ENCODE measurements at places on chromosomes 2 and 18. TPM values are rescaled to one million over a fixed set of nuclear protein-coding genes. Genes with fewer than 3 reads are reported as not detected.

Gene HMSD
- 11.4 TPM for total RNA-seq

- DNase-seq, result no peak
Measured at GRCh38 chr2:46547223-46548102, 68.1 kb downstream of the TMEM247 start.

Gene EVA1A
- total RNA-seq, result not detected

DNA sequence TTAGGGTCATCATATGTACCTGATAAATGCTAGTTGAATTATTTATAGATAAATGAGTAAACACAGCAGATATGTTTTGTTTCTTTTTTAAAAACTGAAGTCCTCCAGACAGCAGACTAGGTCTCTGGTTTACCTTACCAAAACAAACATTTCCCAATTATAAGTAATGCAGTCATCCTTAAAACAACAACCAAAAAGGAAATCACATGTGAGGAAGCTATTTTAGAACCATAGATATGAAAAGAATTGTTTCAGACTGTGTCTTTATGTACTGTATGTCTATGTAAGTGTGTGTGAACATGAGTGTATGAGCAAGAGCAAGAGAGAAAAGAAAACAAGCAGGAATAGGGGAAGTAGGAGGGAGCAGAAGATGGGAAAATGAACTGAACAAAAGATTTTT is 441.0 kb downstream of the CPS1 start:
- DNase-seq, result no peak

Gene RETSAT
- total RNA-seq, result 33.4 TPM

- DNase-seq, result no peak
Measured at GRCh38 chr2:20672201-20672951, 5.4 kb downstream of the GDF7 start.

Gene NOSTRIN
- total RNA-seq, result not detected

GRCh38 chr18:8788503-8789429 is 83.4 kb downstream of the MTCL1 start:
- no peak for DNase-seq

DNA sequence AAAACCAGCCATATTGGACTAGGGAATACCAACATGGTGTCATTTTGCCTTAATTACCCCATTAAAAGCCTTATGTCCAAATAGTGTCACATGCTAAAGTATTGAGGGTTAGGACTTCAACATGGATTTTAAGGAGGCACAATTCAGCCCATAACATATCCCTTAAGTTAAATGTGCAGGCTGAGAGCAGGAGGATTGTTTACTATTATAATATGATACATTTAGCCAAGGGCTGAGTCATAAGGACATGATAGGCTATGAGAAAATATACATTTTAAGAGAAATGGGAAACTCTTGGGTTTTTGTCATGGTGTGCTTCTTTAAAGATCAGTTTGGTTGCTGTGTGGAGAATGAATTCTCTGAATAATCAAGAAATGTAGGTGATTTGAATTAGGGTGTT is 136.8 kb downstream of the RDH14 start:
- no peak for DNase-seq

GRCh38 chr18:10032331-10033015 is 118.7 kb downstream of the VAPA start:
- DNase-seq, result no peak

DNA sequence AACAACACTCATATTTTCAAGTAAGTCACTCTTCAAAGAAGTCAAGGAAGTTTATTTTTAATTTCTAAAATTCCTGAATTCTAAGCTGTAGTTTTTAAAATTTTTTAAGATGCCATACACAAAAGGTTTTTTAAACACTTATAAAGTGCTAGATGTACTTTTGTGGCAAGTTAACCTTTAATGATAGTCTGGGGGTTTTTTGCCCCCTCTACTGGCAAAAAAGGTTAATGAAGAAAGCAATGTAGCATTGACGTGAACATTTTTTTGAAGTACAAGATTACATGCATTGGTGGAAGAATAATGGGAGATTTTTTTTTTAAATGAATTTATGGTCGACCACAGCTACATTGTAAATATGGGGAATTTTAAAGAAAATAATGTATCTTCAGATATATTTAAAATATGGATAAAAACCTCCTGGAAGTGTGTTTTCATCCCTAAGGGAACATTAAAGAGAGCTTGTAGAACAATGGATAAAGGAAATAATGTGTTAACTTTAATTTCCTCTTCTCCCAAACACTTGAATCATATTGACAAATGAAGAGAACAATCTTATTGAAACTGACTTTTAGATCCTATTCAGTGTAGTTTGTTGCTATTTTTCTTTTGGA is 12.6 kb downstream of the ITPRID2 start:
- no peak for DNase-seq

- no peak for DNase-seq
Measured at GRCh38 chr18:76604935-76605240, 109.8 kb upstream of the ZNF516 start.

Gene IL37
- not detected for total RNA-seq

GRCh38 chr18:69528435-69528834 is 127.7 kb downstream of the DOK6 start:
- no peak for DNase-seq

- no peak for DNase-seq
Measured at GRCh38 chr18:35683021-35683420, 101.5 kb downstream of the GALNT1 start.

DNA sequence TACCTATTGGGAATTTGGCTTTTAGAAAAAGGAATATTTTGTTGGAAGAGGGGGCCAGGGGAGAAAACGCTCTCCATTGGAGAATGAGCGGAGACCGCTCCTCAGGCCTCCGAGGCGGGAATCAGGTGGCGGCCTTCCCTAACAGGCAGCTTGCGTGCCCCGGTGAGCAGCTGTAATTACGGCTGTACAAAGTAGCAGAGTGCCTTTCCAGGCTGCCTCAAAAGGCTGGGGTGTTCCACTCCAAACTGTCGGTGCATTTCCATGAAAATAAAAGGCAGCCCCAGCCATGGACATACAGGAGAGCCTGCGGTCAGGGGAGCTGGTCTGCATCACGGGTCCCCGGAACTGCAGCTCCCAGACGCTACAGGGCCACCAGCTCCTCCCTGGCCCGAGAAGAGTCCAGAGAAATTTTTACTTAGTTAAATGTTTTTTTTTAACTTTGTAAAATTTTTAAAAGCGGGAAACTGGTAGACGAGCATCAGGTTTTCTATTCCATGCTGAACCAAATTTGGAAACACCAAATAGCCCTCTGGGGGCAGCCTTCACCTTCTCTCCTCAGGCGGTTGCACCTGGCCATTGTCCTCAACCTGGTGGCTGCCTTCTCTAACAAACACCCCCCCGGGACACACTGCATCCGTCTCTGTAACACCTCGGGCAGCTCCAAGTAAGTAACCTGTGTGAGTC is 209.3 kb upstream of the SALL3 start:
- DNase-seq, result no peak

DNA sequence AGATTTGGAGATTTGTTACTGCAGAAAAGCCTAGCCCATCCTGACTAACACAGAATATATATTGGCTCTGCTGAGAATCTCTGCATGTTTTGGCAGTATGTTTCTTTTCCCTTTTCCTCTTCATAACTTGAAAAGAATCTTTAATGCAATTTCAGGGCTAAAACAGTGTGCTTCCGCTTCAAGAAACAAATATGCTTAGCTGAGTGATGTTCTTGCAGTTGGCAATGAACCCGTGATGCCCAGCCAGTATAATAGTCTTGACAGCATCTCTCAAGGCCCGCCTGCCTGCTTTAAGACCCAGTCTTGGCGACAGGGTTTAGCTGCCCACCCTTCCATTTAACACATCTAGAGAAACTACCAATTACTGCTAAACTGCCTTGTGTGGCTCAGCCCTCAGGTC is 184.5 kb downstream of the INO80D start:
- DNase-seq, result no peak

Gene POTEI
- not detected for total RNA-seq

DNA sequence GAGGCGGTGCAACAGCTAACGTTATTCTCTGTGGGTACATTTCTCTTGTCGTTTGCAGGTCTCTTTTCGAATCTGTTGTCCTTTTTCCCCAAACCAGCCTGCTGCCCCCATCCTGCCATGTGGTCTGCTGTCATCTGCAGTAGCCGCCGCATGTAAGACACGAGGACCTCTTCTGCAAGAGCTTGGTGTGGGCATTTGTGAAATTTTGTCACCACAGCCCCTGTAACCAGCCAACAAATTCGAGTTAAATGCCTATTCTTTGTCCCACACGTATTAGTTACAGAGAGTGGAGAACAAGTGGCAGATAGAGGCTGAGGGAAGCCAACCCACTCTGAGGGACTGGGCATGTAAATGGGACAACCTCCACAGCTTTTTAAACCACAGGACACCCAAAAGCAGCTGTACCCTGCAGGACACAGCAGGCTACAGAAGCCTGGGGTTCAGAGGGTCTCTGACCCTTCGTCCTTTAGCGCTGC is 35.0 kb downstream of the ITGA6 start:
- DNase-seq, result peak; percentile 56

Gene MSGN1
- not detected for total RNA-seq

GRCh38 chr2:237045449-237045848 is 40.2 kb upstream of the COPS8 start:
- DNase-seq, result no peak

DNA sequence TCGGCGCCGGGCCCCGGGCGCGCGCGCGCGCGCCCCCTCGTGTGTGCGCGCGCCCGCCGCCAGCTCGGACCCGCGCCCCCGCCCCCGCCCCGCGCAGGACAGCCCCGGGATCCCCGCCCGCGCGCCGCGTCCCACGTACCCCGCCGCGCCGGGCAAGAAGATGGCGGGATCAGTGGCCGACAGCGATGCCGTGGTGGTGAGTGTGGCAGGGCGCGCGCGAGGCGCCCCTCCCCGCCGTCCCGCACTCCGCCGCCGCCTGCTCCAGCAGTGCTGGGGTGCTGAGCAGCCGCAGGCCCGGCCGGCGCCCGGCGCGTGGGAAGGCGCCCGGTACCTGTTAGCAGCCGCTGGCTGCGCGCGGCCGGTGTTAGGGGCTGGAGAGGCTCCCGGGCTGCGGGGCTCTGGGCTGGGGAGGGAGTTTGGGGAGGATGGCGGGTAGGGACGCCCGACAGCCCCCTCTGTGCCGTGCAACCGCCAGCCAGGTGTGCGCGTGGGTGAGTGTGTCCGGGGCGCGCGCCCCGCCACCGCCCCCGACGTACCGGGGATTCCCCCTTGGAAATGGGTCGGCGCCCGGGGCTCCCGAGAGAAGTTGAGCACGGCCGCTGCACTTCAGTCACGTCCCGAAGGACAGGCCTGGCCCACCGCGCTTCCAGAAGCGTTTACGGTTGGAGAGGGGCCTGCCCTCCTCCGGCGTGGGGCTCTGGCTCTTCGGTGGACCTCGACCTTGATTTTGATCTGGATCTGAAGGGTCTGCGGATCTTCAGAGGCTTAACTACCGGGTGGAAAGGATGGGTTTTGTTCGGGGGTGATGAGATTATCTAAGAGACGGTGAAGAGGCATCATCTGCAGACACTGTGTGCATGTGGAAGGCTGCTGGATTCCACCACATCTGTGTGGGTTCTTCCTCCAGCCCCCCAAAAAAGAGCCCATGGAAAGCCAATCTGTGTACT is 697 bp downstream of the LGALSL start:
- DNase-seq, result peak; percentile 46

DNA sequence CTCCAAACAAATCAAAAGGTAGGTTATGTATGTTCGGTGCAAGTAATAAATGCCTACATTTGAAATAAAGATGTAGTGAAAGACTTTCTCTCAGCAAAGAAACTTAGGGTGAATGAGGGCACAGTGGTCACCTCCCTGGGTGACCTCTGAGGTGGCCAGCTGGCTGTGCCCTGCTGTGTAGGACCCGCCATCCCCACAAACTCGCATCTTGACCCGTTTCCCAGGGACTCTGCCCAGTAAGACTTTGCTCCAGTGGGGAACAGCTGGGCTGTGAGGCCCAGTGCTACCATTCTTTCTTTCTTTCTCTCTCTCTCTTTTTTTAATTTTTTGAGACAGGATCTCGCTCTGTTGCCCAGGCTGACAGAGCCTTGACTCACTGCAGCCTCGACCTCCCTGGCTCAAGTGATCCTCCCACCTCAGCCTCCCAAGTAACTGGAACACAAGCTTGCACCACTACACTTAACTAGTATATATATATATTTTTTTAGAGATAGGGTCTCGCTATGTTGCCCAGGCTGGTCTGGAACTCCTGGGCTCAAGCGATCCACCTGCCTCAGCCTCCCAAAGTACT is 8.2 kb upstream of the GAREM2 start:
- DNase-seq, result no peak

Gene CFLAR
- 291 TPM for total RNA-seq

- no peak for DNase-seq
Measured at GRCh38 chr2:12196495-12196894, 450.1 kb downstream of the LPIN1 start.

DNA sequence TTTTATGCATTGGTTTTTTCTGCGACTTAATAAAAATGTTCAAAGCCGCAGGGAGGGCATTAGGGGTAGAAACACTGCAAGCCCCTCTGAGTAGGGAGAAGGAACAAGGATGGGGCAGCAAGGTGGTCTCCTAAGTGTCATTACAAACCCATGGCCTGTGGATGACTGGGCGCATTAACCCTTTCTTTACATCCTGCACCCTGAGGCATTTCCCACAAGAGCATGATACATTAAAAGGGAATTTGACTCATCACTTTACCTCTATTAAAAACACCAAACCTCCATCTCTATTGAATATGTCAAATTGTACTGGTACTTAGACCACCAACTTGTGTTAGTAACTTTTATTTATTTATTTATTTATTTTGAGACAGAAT is 112.5 kb downstream of the VIT start:
- no peak for DNase-seq

GRCh38 chr2:129781749-129782632 is 197.5 kb upstream of the RAB6C start:
- DNase-seq, result no peak

Gene CCBE1
- total RNA-seq, result not detected

- DNase-seq, result no peak
Measured at GRCh38 chr2:127008265-127009015, 98.5 kb downstream of the BIN1 start.

- no peak for DNase-seq
Measured at GRCh38 chr2:195903956-195904355, 164.7 kb downstream of the DNAH7 start.

GRCh38 chr2:11550302-11550701 is 16.5 kb downstream of the GREB1 start:
- DNase-seq, result no peak

DNA sequence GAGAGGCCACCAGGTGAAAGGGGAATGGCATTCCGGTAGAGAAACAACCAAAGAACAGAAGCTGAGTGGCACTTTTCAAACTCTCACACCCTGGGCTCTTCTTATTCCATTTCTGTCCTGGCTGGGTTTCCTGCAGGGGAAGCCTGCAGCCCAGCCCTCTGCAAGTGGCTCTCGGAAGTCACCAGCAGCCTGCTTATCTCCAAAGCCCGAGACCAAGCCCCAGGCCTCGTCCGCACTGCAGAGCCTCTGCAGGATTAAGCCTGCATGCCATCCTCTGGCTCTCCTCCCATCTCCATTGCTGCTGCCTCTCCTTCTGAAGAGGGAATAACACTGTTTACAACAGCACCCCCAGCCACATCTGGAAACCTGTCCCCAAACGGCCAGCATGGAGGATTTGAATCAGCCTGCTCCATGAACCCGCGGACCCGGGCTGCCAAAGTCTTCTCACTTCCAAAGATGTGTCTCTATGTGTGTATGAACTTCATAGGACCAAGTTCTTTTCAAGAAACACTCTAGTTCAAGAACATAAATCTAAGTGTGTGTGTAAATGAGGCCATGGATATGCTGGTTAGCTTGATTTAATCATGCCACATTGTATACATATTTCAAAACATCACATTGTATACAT is 54.2 kb downstream of the DIPK1C start:
- no peak for DNase-seq

Gene CD8A
- 359 TPM for total RNA-seq
